CD4-positive, alpha-beta T cell treated with Interleukin-6 for 4 hours (primary cell): ENCODE measurements at places on chromosomes 2 and 18.
A peak's percentile ranks its signal among the peaks of the same experiment; 100 is the strongest.

- peak; percentile 36 for DNase-seq
These were observed 222.8 kb downstream of the ARL4C start for GRCh38 chr2:234273887-234274584.

- DNase-seq = no peak
These were observed 171.1 kb upstream of the MYT1L start for GRCh38 chr2:2502201-2502549.

DNA sequence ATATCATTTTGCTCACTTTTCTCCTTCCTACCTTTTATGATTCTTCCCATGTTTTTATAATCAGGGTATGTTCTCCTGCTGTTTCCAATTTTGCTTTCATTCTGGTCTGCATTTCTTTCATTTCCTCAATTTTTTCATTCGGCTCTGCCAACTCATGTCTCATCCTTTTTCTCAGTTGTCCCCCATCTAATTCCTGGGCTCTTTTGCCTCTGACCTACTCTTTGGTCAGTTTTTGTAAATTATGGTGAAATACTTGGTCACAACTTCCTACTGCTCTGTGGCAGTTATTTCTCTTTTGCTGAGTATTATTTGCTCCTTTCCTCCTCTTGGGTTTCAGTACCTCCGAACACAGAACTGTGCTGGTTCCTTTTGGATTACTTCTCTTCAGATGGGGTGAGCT, 27.5 kb downstream of the MYO7B start:
- DNase-seq = no peak

DNA sequence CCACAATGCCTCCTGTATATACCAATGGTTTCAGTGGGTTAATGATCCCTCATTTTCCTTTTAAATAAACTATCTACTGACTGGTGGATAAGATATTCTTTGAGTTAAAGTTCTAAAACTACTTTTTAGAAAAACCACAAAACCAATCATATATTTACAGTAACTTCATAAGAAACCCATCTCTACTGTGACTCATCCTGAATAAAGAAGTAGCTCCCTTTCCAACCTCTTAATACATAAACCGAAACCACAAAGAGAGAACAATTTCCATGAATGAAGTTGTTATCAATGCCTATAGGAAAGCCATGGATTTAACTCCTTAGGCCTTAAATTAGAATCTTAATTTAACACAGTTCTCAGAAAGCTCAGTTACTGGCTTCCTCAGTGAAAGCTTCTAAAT, 227.0 kb upstream of the SMAD7 start:
- no peak for DNase-seq

- DNase-seq = no peak
These were observed 107.6 kb downstream of the FBXO15 start for GRCh38 chr18:74040008-74040407.

DNA sequence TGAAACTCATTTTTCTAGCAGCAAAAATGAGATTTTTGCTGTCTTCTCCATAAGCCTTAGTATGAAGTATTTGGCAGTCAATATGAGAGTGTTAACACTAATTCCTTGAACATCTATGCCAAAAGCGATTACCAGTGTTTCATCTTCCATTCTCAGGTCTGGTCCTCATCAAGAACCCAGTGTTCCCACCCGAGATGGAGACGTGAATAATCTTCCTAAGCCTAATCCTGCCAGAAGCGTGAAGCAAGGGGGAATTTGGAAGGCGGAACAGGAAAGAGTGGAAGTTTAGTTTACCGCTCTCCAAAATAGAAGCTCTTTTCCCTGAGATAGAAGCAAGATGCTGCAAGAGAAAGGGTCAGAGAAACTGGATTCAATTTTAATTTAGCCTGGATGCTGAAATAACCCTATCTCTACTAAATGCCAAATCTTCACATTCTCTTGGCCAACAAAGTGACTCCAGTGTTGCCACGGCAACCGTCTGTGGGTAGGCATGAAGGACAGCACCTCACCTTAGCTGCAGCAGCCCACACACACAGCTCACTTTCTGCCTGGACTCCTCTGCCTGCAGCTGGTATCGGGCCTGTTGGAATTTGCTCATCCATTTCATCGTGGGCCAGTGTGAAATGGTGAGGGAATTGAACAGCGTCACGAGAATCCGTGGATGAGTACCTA, 711.1 kb downstream of the CBLN2 start:
- DNase-seq = no peak

DNA sequence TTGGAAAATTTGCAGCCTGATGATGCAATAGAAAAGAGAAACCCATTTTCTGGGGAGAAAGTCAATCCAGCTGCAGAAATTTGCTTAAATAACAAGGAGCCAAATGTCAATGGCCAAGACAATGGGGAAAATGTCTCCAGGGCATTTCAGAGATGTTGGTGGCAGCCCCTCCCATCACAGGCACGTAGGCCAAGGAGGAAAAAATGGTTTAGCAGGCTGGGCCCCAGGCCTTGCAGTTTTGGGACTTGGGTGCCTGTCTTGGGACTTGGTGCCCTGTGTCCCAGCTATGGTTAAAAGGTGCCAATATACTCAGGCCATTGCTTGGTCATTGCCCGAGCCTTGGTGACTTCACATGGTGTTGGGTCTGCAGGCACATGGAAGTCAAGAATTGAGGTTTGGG, 368.2 kb downstream of the ERBB4 start:
- DNase-seq = no peak

DNA sequence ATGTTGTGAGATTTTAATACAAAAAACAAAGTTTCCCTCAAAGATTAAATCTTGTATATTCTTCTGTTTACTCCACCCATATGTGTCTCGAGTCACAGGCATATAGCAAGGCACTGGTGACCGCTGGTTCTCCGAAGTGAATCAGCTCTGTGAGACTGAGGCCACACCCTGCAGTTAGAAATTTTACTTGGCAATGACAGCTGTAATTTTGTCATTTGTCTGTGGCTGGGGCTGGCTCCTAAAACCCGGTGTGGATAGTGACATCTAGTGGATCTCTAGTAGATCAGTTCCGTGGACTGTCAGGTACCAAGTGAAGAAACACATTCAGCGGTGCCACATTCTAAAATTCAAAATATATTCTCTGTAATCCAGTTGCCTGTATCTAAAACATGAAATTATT, 278.0 kb downstream of the NEDD4L start:
- peak; percentile 69 for DNase-seq

- DNase-seq = no peak
These were observed 321.9 kb upstream of the NETO1 start for GRCh38 chr18:73189718-73190117.

DNA sequence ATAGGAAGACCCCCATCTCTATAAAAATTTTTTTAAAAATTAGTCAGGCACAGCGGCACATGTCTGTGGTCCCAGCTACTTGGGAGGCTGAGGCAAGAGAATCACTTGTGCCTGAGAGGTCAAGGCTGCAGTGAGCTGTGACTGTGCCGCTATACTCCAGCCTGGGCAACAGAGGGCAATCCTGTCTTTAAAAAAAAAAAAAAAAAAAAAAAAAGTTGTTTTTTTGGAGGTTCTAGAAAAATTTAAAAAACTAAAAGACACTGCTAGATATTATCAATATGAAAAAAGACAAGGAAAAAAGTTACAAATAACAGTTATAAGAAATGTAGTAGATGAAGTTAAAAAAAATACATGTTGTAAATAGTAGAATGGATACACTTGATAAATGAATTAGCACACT, 56.1 kb upstream of the C2orf15 start:
- peak; percentile 19 for DNase-seq

GRCh38 chr2:217513258-217513657, 489.5 kb downstream of the TNS1 start:
- DNase-seq = no peak

GRCh38 chr18:35182151-35182550, 58.7 kb upstream of the ZNF397 start:
- DNase-seq = no peak

- no peak for DNase-seq
These were observed 4.8 kb upstream of the ACVR1 start for GRCh38 chr2:157880927-157881326.

- DNase-seq = no peak
These were observed 41.4 kb upstream of the RNU4ATAC start for GRCh38 chr2:121489284-121489683.

GRCh38 chr2:158034198-158034866, 67.3 kb upstream of the UPP2 start:
- peak; percentile 13 for DNase-seq

DNA sequence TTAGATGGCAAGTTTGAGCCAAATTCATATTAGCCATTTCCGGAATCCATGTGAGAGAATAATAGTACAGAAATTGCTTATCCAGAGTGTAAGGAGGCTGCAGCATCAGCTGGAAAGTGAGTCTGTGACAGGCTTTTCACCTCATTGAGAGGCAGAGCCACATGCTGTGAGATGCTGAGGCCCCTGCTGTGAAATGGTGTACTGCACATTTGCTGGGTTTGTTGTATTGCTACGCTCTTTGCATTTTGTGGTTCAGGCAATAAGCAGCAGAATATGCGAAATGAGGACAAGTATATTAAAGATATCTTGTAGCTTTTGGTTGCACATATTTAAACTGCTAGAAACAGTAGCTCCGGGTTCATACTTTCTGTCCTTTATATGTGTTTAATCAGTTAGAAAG, 37.0 kb downstream of the NABP1 start:
- DNase-seq = no peak

GRCh38 chr18:2902327-2902726, 55.5 kb downstream of the EMILIN2 start:
- DNase-seq = no peak

DNA sequence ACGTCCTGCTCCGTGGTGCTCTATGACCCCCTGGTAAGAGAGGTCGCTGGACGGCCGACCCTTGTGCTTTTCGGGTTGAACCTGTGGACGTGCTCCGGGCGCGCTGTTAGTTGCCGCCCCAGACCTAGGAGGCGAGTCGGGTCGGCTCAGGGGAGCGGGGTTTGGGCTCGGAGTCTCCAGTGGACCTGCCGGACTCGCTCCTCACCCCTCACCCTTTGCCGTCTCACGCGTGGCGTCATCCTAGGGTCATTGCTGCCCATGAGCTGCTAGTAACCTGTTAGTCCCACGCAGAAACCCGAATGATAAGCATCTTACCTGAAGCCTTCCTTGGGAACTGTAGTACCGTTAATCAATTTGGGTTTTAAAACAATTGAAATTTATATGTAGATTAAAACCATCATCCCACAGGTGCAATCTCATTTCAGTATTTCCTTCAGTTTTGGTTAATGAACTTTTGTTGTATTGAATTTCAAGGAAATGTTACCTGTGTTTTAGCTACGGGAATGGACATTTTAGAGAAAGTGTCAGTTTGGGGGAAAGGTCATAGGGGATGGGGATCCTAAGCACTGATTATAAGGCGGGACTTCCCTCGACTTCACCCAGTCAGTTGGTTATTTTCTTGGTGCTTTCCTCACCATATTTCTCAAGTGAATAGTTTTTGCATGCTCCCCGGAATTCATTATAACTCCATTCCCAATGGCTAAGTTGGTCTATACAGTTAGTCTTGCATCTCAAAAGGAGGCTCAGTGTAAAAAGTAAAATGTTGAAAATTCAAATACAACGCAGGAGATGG, 536 bp downstream of the ELP2 start:
- DNase-seq = no peak

GRCh38 chr2:153476816-153477635, 1.5 kb downstream of the RPRM start:
- DNase-seq = no peak

GRCh38 chr18:10252952-10253705, 201.3 kb upstream of the APCDD1 start:
- DNase-seq = no peak

GRCh38 chr2:71720283-71720560, 266.9 kb downstream of the DYSF start:
- DNase-seq = no peak

- no peak for DNase-seq
These were observed 40.9 kb upstream of the MAPK4 start for GRCh38 chr18:50518787-50519546.

DNA sequence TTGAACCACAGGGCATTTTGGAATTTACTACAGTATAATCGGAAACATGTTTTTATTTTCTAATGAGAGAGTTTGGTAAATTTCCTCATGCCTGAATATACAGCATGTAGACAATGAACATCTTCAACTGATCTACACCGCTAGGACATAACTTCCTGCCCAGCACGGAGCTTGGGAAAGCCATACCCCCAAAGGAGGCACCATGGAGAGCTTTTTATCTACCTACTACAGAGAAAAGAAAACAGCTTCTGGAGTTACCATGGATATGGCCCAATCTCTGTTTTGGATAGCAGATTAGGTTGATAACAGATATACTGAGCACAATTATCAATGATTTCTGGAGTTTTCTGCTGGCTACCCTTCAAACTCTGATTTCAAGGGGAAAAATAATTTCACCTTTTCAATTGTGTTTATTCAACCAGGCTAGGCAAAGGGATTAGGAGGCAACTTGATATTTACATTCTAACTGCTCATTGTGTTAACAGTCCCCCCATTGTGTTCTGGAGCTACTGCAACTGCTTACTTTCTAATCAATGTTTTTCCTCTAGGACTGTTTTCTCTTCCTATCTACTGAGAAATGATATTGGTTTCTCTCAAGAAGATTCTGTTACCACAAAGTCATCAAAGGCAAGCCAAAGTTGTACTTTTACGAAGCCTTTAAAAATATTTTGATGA, 123.0 kb upstream of the ARHGAP28 start:
- DNase-seq = no peak

DNA sequence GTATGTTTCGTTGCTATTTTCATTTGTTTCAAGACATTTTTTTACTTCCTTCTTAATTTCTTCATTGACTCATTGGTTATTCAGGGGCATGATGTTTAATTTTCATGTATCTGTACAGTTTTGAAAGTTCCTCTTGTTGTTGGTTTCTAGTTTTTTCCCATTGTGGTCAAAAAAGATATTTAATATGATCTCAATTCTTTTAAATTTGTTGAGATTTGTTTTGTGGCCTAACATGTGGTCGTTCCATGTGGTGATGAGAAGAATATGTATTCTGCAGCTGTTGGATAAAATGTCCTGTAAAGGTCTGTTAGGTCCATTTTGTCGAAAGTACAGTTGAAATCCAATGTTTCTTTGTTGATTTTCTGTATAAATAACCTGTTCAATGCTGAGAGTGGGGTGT, 110.3 kb upstream of the MAP4K4 start:
- DNase-seq = no peak

- DNase-seq = no peak
These were observed 146.6 kb downstream of the VAPA start for GRCh38 chr18:10060469-10060782.

DNA sequence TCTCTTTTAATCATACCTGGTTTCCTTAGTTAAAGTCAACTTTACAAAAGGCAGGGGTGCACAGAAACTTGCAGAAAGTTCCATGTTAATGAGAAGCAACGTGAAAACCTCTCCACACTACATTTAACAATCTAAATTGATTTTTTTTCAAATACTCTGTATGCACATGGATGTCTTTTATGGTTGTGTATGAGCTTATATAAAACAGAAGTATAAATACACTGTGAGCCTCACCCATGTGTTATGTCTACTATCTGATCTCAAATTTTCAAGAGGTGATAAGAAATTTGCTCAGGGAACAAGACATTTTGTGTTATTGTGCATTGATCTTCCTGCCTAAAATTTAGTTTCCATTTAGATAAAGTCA, 617.6 kb downstream of the ADCYAP1 start:
- DNase-seq = no peak

DNA sequence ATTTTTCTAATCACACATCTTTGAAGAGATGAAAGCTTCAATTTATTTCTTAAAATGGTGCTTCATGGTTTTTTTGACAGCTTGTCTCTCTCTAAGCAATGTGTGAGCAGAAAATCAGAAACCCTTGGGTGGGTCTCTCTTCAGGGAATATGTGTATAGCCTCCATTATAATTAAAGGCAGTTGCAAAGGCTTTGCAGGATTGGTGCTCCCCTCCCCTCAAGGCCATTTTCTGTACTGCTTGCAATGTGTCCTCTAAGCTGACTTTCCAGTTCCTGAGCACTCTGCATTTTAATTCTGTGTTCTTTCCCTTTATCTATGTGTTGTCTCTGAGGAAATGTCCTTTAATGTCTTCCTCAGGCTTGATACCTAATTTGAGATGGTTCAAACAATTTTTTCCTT, 172.6 kb downstream of the DPP4 start:
- DNase-seq = no peak
